ENCODE measurements at places on chromosomes 4 and X. TPM values are rescaled to one million over a fixed set of nuclear protein-coding genes. Genes with fewer than 3 reads are reported as not detected.

Gene CLDN22
- total RNA-seq: not detected

Gene CXCL5
- total RNA-seq: 25.3 TPM

Gene MRFAP1
- 277 TPM for total RNA-seq

Gene GLOD5
- not detected for total RNA-seq

Gene IL2
- total RNA-seq: not detected

Gene TEX13D
- not detected for total RNA-seq

Gene FANCB
- 3.1 TPM for total RNA-seq

Gene SRPK3
- total RNA-seq: 0.03 TPM

Gene UGT2B11
- total RNA-seq: not detected

Gene CNGA1
- total RNA-seq: not detected

Gene IL1RAPL1
- total RNA-seq: not detected

Gene SMARCA1
- 57.1 TPM for total RNA-seq

Gene DUX4
- total RNA-seq: not detected

Gene VCX3B
- not detected for total RNA-seq

Gene BCLAF3
- total RNA-seq: 3.5 TPM

Gene CCDC120
- 3.5 TPM for total RNA-seq

Gene MAGEE2
- total RNA-seq: not detected

Gene GPR173
- total RNA-seq: not detected

All from A549 treated with dexamethasone at 1 μM for 4 hours (cell line).